ENCODE measurements at places on chromosomes 4 and X.

DNA sequence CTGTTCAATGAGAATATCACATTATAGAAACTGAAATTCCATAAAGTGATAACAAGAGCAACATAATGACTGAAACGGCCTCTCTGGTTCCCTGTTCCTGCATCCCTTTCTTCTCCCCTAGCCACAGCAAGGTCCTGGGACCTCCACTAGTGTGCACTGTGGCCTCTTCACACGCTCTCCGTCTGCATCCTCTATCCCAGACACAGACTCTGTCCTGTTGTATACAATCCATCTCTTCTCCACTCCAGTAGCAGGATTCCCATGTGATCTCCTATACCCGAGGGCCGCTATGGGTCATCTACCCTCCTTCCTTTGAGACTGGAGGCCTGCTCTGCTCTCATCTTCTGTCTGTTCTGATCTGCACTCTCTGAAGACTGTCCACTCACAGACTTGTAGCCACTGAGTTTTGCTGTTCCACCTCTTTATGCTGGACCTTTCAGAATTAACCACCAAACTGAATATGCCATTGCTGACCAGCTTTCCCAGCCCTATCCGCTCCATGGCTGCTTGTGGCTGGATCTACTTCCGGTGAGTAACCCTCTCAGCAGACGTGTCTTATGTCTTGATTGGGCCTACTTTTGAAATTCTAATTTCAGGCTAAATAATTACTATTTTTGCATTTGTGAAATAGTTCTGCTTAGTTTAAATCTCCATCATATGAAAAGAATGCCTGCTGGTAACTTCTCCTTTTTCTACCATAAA is 105.1 kb upstream of the NAP1L5 start:
- no peak for DNase-seq

GRCh38 chr4:78167510-78167909 is 110.4 kb downstream of the FRAS1 start:
- DNase-seq, result no peak

GRCh38 chr4:121457278-121457875 is 76.6 kb upstream of the QRFPR start:
- DNase-seq, result no peak

DNA sequence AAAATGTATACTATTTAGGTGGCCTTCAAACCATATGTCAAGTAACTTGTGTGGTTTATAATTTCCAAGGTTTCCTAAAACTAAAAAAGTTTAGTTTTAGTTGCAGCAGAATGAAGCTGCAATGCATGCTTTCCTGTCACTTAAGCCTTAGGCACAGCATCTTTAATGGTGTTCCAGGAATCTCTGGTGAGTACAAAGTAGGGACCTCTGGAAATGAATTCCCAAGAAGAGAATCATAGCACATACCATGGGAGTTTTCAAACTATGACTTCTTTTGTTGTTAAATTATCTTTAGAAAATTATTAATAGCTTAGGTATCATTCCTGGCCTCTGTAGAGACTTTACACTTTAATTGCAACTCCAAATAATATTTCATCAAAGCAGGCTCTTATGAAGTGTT is 1005.9 kb upstream of the PABPC4L start:
- DNase-seq, result no peak

DNA sequence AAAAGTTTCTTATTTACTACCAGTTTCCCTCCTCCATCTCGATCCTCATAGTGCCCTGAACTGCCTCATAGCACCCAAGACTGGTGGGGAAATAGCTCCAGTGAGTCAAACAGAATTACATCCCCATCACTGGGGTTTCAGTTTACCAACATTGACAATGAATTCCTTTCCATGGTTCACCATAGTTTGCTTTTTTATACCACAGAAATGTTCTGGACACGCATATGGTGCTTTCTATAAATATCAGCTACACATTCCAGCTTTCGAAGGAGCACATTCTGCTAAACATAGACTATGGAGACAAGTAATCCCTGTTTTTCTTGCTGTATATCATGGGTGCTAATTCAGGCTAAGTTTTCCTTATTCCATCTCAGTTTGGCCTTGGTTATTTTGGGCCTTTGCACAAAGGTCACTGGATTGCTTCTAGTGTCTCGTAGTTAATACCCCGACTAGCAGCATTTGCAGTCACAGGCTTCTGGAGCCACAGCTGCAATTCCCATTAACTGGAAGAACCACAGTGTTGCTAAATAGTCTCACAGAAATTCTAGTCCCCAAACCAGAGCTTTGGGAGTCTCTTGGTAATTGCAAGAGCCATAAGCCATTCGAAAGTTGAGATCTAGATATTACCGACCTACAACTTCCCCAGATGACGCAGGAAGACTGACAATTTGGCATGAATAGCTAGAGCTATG is 53.4 kb upstream of the TRPC3 start:
- no peak for DNase-seq

- no peak for DNase-seq
Measured at GRCh38 chr4:11252149-11252548, 176.5 kb downstream of the HS3ST1 start.

GRCh38 chr4:48420144-48420543 is 63.0 kb upstream of the SLC10A4 start:
- DNase-seq, result no peak

DNA sequence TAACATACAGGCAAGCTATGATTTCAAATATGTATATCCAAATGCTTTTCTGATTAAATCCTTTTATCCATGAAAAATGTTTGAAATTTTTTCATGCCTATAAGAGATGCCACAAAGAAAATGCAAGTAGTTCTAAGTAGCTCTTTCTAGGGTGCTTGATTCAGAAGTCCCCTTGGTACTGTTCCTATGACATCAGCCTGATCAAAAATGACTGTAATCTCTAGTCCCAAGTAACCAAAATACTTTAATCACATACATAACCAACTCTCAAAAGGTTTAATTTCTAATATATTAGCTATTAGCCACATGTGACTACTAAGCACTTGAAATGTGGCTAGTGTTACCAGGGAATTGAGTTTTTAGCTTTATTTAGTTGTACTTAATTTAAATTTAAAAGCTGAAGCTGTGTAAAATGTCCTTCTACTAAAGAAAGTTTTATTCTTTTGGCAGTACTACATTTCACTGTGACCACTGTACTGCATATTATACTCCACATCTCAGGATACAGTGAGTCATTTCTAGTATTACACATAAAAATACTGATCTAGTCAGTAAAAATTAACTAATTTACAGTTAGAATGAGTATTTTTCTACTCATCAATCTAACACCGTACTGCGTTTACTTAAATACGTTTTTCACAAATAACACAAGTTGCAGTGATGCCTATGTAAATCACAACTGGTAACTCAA is 33.9 kb downstream of the FBXW7 start:
- DNase-seq, result no peak

All from AG09319 (cell line).